ENCODE measurements at places on chromosomes 4 and X. TPM values are rescaled to one million over a fixed set of nuclear protein-coding genes. Genes with fewer than 3 reads are reported as not detected.

GNRHR gene
- total RNA-seq: 0.23 TPM

NMU gene
- total RNA-seq: 4.2 TPM

MEPE gene
- 0.23 TPM for total RNA-seq

MFSD8 gene
- 43.4 TPM for total RNA-seq

TMSB15C gene
- total RNA-seq: 30.4 TPM

MAGEA1 gene
- total RNA-seq: not detected

MAGEA12 gene
- not detected for total RNA-seq

DGAT2L6 gene
- total RNA-seq: not detected

GLOD5 gene
- not detected for total RNA-seq

Data from diencephalon (tissue), 1 donor.